Activated CD4-positive, CD25-positive, alpha-beta regulatory T cell treated with anti-CD3 and anti-CD28 coated beads, Interleukin-2, amount 50 U/mL, for 16 hours (primary cell): ENCODE measurements at places on chromosomes 2 and 18.

- no peak for DNase-seq
Measured at GRCh38 chr2:223005496-223005895, 46.5 kb upstream of the KCNE4 start.

DNA sequence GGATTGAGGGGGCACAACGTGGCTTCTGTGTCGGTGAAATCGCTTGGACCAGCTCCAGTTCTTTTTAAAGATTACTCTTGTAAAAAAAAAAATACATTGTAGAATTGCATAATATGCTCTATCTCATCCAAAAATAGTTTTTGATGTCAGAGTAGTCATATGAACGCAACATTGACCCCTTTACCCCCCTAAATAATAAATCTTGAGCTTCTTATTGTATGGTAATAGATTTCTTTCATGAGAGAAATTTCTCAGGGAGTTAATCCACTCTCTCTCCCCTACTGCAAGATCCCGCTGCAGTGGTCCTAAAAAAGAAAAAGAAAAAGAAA, 50.2 kb upstream of the PAIP2B start:
- no peak for DNase-seq

- no peak for DNase-seq
Measured at GRCh38 chr2:164760179-164760578, 81.4 kb downstream of the COBLL1 start.

DNA sequence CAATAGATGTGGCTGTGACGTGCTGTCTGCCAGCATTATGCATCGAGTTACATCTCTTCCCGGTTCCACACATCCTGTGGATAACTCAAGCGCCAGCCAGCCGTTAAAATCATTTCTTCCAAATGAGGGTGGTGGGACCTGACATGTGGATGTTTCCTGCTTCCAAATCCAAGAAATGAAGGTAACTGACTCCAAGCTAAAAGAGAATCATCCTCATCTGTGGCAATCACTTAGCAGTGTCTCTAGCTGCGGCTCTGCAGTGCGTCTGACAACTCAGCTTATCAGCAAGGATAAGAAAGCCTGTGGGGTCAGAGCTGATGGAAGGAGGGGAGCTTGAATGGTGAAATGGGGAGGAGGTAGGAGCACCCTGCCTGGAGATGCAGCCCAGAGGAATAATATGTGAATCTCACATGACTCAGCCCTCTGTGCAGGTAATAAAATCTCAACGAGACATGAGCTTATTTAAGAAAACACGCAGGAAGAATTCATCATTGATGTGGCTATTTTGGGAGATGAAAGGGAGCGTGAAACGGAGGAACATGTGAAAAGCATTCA, 382.2 kb upstream of the TRIB2 start:
- DNase-seq, result no peak

DNA sequence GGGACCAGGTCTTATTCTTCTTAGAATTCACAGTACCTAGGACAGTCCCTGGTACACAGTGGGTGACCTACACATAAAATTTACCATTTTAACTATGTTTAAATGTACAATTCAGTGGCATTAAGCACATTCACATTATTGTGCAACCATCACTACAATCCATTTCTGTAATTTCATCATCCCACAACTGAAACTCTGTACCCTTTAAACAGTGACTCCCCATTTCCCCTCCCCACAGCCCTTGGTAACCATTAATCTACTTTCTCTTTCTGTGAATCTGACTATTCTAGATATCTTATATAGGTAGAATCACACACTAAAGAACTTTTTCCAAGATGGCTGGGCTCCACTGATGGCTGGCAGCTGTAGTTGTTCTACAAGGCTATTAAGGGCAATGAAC, 41.6 kb downstream of the GFPT1 start:
- DNase-seq, result no peak

- DNase-seq, result no peak
Measured at GRCh38 chr18:48815581-48816324, 135.0 kb downstream of the SMAD7 start.

DNA sequence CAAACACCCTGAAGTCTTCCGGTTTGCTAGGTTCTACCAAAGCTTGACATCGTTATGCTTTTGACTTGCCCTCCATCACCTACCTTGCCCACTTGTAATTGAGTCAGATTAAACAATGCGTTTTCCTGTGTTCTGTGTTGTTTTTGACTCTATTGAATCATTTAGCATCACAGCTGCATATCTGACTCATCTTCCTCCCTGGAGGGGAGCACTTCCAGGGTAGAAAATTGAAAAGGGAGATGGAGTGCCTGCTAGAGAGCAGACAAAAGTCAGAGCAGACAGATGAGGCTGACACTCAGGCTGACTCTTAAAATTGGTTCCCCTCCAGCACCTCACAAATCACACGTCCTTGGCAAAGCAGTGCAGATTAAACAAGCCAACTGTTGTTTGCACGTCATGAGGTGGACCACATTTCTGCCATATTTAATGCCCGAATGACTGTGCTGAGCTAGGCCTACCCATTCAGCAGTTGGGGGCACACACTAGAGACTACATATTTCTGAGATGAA, 2.2 kb downstream of the MPP4 start:
- DNase-seq, result no peak

- peak; percentile 10 for DNase-seq
Measured at GRCh38 chr2:216006164-216006663, 7.1 kb downstream of the MREG start.

DNA sequence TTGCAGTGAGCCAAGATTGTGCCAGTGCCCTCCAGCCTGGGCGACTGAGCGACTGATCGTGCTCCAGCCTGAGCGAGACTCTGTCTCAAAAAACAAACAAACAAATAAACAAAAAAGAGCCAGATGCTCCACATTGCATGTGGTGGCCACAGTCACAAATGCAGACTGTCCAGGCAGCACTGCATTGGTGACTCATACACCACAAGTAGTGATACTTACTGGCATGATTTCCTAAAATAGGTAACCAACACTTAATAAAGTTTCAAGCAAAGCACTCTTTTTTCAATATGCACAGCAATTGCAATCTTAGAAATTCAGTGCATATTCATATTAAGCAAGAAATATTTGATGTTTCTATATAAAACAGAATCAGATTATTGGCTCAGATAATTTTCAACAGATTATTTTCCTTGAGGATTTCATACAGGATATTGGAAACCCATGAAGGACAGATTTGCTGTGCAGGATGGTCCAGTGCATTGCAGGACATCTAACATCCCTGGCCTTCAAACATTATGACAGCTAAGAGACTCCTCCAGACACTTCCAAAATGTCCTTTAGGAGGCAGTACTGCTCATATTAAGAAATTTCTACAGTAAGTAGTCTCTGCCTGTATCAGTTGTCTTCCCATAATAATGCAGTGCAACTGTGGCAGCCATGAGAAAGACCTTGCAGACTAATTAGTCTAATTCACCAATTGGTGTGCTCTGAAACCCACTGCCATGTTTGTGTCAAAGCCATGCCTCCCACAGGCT, 10.5 kb upstream of the SLC1A4 start:
- DNase-seq, result no peak

- no peak for DNase-seq
Measured at GRCh38 chr2:41878056-41878455, 169.8 kb upstream of the PKDCC start.

DNA sequence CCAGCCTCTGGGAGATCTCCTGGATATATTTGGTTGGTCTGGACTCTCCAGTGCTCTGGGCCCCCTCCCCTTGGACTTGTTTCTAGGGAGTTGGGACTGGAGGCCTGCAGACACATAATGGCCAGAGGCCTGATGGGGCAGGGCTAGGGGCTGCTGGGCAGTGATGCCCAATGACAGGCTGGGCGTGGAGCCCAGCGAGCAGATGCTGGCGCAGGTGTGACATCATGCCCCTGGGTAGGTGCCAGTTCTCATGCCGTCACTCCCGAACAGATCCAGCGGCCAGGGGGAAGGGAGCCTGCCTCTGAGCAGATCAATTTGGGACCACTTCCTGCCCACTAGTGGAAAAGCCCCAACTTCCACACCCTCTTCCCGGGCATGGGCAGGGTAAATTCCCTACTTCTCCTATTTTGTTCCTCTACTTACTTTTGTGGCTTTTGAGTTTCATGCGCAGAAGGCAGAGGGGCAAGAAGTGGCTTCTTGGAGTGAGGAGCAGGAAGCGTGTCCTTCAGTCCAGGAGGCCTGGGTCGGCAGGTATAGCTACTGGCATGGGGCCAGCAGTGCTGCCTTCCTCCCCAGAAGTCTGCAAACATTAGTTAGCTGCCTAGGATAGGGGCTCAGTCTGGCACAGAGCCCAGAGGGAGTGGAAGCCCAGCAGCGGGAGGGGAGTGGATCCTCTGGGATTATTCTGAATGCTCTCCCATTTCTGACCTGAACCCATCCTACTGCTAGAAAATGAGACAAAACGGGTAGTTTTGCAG, 6.1 kb downstream of the MPV17 start:
- DNase-seq, result no peak

GRCh38 chr2:240912878-240913809, 7.0 kb downstream of the CROCC2 start:
- no peak for DNase-seq

- no peak for DNase-seq
Measured at GRCh38 chr2:96826546-96827278, 10.6 kb downstream of the CNNM3 start.

- DNase-seq, result no peak
Measured at GRCh38 chr2:157055660-157056199, 201.8 kb upstream of the GALNT5 start.

DNA sequence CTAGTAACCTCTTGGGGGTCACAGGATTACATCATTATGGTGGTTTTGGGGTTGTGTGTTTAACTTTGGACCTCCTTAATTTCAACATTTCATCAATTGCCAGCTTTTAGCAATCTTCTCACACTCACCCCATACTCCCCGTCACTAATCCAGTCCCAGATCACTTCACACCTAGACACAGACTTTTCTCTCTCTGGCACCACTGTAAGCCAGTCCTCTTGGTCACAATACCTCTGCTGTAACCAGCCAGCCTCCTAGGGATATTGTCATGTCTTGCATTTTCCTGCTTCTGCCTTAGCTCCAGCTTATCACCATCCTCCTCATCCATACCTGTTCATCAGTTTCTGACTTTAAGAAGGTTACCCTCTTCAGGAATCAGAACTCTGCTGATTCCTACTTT, 1.6 kb upstream of the STK17B start:
- DNase-seq, result no peak

DNA sequence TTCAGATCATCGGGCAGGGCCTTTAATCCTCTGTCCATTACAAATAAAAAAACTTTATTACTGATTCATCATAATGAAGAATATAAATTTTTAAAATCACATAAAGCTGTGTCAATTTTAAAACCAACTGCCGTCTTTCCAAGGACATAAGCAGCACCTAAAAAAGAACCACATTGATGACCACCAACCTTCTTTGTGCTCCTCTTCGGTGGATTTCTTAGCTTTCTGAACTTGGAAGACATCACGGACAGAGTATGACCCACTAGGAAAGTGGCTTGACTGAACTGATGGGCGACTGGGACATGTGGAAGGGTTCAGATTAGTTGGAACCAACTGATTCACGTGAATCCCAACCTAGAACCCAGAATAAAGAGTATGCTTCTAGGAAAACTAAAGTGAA, 68.9 kb downstream of the EIF5B start:
- DNase-seq, result no peak

DNA sequence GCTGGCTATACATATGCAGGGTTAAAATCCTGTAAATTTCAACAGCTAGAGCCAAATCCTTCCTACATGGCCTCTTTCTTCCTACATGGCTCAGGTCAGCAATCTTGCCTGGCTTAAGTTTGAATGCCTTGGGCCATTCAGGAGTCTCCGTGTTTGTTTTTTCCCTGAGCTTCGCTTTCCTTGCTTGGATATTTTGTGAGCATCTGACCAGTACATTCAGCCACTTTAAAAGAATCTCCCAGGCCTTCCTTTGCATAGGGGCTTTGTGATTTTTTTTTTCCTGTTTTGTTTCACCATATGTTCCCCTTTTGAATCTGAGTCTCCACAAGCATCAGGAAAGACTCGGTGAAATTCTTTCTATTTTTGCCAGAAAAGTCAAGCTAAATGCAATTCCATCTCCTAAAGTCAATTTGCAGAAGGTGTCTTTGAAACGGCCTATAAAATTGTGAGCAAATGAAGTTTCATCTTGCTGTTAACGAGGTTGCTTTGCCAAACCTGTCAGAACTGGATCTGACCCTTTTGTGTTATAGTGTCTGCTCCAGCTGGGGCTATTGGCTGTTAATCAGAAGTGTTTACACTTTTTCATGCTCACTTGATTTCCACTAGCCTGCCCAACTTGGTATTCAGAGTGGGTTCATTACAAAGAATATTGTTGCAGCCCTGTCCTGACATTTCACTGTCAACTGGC, 256.9 kb downstream of the DCC start:
- DNase-seq, result no peak

- no peak for DNase-seq
Measured at GRCh38 chr2:233691443-233692433, 952 bp upstream of the UGT1A6 start.

GRCh38 chr2:32732120-32732519, 104.3 kb downstream of the TTC27 start:
- no peak for DNase-seq

DNA sequence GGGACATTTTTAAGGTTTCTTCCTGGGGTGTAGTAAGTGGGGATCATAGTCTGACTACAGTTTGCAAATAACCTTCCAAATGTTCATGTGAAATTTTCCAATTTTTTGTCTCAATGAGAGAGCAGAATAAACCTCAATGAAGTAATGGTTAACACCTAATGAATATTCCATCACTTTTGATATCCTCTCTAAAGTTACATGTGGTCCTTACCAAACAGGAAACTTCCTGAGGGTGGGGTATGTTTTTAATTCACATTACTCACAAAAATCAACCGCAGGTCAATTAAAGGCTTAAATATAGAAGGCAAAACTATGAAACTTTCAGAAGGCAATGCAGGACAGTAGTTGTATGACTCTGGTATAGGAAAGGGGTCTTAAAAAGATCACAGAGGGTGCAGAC, 13.2 kb downstream of the ZNF407 start:
- DNase-seq, result no peak

- no peak for DNase-seq
Measured at GRCh38 chr18:3869848-3870247, 419.9 kb downstream of the TGIF1 start.

DNA sequence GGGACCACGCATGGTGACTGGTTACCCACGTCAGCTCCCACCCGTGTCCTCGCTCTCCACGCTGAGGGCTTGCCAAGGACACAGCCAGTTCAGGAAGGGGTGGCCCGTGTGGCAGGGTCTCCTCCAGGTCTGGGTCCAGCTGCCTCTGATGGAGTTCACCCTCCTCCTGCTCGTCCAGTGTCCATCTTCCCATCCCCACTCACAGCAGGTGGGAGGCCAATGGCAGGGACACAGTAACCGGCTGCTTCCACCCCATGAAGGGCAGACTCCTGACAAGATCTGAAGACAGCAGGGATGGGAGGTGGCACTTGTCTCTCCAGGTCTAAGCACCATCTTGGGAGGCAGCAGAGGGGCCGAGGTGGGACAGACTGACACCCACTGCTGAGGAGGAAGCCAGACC, 106.4 kb downstream of the NDUFA10 start:
- DNase-seq, result no peak

- DNase-seq, result no peak
Measured at GRCh38 chr2:186299610-186300009, 186.4 kb upstream of the ZC3H15 start.
